Activated T-helper 9 cell treated with anti-CD3 and anti-CD28 coated beads, Interleukin-2, amount 50 U/mL, for 16 hours (primary cell): ENCODE measurements at places on chromosomes 12 and 14.

- no peak for DNase-seq
Measured at GRCh38 chr14:92175811-92176210, 54.0 kb downstream of the CPSF2 start.

DNA sequence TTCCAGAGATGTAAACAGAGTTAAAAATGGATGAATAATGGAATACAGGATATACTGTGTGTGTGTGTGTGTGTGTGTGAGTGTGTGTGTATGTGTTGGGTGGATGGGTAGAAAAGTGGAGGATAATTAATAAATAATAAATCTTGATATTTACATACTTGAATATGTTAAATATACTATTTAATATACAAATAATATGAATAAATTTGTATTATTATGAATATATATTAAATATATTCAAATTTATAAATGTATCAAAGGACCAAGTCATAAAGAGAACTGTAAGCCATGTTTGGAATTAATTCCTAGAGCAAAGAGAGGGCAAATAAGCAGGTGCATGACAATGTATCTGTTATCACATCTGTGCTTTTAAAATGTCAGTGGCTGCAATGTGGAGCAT lies 225.3 kb downstream of the ALG10B start:
- DNase-seq: no peak

GRCh38 chr14:22885975-22886374 lies 3.0 kb downstream of the REM2 start:
- no peak for DNase-seq

DNA sequence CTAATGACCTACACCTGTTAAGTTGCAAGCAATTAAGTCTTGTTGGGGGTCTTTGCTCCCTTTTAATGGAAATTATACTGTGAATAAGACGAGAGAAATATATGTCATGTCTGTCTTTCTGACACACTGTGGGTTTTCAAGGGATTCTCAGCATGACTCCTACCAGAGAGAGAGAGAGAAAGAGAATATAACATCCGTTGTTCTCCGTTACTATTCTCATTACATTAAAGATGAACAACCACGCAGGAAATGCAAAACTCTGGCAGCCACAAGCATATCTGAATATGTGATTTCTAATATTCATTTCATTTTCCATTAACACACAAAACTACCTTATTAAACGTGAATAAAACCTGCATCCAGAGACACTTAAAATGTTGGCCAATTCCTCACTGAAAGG lies 67.3 kb upstream of the EGLN3 start:
- DNase-seq: no peak

DNA sequence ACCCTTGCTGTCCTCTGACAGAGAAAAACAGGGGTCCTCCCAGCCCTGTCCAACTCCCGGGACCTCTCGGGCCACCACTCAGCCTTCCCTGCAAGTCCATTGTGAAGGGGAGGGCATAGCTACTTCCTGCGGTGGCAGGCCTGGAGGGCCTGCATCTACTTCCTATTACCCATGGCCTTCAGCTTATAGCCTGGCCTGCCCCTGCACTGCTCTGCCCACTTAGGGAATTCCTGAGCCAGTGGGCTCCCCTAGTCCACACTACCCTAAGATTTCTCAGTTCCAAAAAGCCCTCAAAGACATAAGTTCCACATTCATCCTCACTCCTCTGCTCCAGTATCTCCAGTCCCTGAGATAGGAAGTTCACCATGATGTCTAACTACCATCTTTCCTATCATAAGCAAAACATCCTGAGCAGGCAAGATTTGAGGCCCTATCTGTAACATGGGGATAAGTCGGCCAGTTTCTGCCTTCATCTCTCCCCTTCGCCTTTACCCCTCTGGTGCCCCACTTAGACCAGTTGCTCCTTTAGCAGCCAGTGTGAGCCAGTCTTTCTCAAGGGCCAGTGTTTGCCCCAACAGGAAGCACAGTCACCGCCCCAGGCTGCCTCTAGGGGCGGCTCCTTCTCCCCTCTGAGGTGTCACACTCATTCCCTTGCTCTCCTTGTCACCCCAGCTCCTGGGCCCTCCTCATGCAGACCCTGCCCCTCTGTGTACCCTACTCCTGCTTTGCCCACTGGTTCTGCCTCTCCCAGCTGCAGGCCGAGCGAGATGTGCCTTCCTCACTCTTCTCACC lies 10.9 kb downstream of the HDAC7 start:
- peak; percentile 38 for DNase-seq

DNA sequence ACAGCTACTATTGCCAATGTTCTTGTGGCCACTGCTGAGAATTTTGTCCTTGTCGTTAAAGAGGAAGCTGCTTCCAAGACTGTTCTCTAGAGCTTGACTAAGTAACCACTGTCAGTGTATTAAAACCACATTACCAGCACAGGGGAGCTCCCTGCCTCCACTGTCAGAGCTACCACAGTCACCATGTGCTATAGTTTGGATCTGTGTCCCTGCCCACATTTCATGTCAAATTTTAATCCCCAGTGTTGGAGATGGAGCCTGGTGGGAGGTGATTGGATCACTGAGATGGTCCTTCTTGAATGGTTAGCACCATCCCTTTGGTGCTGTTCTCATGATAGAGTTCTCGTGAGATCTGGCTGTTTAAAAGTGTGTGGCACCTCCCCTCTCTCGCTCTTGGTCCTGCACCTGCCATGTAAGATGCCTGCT lies 23.2 kb upstream of the RAP1B start:
- no peak for DNase-seq

GRCh38 chr14:52315355-52315718 lies 1.2 kb downstream of the PTGER2 start:
- no peak for DNase-seq

GRCh38 chr14:91231446-91231845 lies 13.1 kb downstream of the GPR68 start:
- no peak for DNase-seq

DNA sequence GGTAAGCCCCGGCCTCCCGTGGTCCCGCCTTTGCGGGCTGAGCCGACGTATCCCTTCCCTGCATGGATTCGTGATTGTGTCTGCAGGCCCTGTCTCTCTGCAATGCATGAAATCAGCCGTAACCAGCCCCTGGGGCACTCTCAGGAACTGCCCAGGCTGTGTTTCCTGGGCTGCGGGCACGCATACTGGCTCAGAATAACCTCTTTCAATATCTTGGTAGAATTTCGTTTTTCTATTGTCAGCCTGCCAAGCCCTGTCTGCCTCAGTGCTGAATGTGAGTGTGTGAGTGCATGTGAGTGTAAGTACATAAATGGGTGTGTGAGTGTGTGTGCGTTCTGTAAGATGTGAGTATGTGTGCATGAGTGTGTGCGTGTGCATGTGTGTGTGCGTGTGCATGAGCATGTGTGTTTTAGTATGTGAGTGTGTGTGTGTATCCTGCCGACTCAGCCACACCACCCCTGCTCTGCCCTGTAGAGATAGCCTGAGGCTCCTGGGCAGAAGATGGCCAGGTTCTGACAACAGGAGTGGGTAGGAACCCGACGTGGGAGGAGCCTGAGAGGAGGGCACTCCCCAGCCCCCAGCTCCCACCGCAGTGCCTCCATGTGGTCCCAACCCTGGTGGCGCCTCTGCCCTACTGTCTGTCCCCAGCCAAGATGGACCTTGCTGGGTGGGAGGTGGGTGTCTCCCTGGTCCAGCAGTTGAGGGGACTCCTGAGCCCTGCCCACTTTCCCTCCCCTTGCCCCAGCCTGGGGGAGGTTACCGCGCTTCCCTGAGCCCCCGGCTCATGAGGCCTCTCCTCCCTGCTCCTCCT lies 268.8 kb downstream of the ADGRD1 start:
- no peak for DNase-seq

DNA sequence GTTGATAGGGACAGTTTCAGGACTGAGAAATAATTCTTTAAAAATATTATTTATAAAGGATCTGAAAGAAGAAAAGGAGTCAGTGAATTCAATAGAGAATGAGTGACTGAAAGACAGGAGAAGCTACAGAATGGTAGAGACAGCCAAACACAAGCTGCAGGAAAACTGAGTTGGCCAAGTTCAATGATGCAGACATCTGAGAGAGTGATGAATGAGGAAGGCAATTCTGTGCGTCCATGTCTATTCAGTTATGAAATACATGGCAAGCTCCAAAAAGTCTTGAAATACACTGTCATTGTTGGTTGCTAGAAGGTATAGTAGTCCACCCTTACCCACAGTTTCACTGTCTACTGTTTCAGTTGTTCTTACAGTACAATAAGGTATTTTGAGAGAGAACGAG lies 6.8 kb downstream of the LRRC74A start:
- DNase-seq: no peak

- DNase-seq: no peak
Measured at GRCh38 chr14:100091386-100091785, 26.2 kb downstream of the EVL start.

GRCh38 chr14:66046035-66046434 lies 440.1 kb upstream of the CCDC196 start:
- no peak for DNase-seq

- no peak for DNase-seq
Measured at GRCh38 chr12:31016057-31016456, 57.6 kb upstream of the DDX11 start.

DNA sequence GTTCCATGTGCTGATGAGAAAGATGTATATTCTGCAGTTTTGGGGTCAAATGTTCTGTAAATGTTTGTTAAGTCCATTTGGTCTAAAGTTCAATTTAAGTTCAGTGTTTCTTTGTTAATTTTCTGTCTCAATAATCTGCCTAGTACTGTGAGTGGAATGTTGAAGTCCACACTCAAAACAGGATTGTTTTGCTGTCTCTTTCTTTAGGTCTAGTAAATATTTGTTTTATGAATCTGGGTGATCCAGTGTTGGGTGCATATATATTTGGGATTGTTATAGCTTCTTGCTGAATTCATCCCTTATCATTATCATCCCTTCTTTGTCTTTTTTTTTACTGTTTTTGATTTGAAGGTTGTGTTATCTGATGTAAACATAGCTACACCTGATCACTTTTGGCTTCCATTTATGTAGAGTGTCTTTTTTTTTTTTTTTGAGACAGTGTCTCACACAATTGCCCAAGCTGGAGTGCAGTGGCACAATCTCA lies 26.0 kb upstream of the PRPF39 start:
- DNase-seq: no peak

GRCh38 chr12:20432290-20432689 lies 64.0 kb downstream of the PDE3A start:
- no peak for DNase-seq

GRCh38 chr12:57772429-57773322 lies at the start of gene EEF1AKMT3:
Gene EEF1AKMT3, plus strand, starts transcription at chr12:57772614. Its CDS starts 111 bp downstream, at chr12:57772725.
- no peak for DNase-seq

- peak; percentile 6 for DNase-seq
Measured at GRCh38 chr12:460261-461230, 807 bp downstream of the B4GALNT3 start.

DNA sequence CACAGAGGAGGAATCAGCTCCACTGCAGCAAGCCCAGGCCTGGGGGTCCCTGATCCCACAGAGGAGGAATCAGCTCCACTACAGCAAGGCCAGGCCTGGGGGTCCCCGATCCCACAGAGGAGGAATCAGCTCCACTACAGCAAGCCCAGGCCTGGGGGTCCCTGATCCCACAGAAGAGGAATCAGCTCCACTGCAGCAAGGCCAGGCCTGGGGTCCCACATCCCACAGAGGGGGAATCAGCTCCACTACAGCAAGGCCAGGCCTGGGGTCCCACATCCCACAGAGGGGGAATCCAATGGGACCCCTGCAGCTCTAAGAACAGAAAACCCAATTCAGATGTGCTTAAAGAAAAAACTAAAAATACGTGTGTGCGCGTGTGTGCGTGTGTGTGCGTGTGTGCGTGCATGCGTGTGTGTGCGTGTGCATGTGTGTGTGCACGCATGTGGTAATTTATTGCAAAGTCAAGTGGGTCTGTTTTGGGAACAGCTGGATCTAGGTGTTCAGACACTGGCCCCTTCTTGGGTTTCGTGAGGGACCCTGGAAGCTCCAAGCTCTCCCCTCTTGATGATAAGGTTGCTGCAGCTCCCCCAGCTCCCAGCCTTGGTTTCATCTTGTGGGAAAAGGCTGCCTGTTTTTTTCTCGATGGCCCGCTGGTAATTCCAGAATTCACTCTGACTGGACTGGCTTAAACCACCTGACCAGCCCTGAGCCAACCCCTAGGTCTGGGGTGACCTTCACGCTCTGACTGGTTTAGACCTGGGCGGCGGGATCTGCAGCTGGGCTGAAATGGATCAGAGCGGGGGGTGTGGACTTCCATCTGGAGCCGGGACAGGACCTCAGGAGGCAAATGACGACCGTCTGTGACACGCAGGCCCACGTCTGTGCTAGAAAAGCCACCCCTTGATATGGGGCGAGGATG lies 47.1 kb downstream of the GALNT9 start:
- no peak for DNase-seq

GRCh38 chr14:74019408-74020137 lies 424 bp downstream of the BBOF1 start:
- DNase-seq: no peak

DNA sequence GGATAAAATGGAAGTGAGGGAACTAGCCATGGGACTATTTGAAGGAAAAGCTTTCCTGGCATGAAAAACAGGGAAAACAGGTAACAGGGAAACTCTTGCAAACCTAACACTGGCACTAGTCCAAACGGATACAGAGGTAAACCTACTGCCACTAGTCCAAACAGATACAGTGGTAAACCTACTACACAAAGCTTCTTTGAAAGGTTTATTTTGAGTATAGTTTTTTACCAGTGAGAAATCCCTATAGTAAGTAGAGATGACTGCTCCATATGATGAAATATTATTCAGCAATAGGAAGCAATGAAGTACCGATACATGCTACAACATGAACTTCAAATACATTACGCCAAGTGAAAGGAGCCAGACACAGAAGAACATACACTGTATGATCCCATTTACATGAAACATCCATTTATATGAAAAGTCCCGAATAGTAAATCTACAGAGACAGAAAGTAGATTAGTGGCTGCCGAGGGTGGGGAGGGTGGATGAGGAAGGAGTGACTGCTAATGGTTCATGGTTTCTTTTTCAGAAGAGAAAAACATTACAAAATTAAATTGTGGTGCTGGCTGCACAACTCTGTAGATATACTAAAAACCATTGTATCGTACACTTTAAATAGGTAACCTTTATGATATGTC lies 25.5 kb downstream of the SPTLC2 start:
- no peak for DNase-seq

DNA sequence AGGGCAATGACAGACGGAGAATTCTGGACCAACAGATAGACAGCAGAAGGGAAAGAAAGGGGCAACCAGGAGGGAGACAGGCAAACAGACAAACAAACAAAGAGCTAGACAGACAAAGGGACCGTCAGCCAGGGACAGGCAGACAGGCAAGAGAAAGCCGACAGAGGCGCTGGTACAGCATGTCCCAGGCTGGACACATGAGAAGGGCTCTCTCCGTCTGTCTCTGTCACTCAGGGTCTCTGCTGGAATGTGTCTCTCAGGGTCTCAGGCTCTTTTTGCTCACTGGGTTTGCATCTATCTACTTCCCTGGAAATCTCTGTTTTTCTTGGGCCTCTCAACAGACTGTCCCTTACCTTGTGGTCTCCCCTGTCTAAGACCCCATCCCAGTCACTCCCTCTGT lies 8.2 kb upstream of the SMUG1 start:
- DNase-seq: no peak
